ENCODE measurements at places on chromosomes 6 and 20.
A peak's percentile ranks its signal among the peaks of the same experiment; 100 is the strongest.

- DNase-seq: no peak
Observed at GRCh38 chr6:90178384-90178855, 118.2 kb downstream of the BACH2 start.

- no peak for DNase-seq
Observed at GRCh38 chr6:31495580-31495979, 2.4 kb upstream of the MICB start.

- DNase-seq: peak; percentile 86
Observed at GRCh38 chr6:7542065-7542873, 798 bp downstream of the DSP start.

DNA sequence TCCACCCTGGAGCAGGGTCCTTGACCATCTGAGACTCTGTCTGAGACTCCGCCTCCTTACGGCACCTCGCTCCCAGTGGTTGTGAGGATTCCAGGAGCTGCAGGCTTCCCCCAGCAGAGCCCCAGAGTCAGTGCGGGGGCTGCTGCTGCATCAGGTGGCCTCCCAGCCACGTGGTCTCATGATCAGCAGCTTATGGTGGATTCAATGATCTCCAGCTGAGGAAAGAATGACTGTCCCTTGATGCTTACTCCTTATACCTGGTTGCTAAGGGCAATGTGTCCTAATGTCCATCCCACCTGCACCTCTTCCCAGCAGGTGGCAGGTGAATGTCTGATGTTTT lies 40.0 kb downstream of the SLC22A1 start:
- DNase-seq: no peak

DNA sequence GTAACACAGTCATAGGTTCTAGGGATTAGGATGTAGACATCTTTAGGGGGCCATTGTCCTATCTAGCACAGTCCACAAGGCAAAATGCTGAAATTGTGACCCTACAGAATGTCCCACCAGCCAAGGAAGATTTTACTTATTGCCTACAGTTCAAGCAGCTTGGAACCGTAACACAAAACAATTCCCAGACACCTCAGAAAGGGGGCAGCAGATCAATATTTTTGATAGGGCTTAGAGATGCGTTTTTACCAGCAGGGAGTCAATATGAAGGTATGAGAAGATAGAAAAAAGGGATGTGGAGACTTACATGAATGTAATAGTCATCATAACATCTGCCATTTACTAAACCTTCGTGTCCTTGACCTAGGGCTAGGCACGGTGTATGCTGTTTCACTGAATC lies 81.0 kb downstream of the TMEM170B start:
- DNase-seq: no peak

GRCh38 chr20:6884114-6884513 lies 116.6 kb downstream of the BMP2 start:
- no peak for DNase-seq

- DNase-seq: no peak
Observed at GRCh38 chr6:166308769-166309589, 787 bp upstream of the PRR18 start.

- no peak for DNase-seq
Observed at GRCh38 chr6:14950103-14950969, 295.5 kb upstream of the JARID2 start.

GRCh38 chr6:157667211-157668008 lies 155.6 kb upstream of the SNX9 start:
- DNase-seq: peak; percentile 80

All from retina (tissue), 1 donor.